Activated T-helper 2 cell treated with anti-CD3 and anti-CD28 coated beads, Interferon-gamma antibody, Interleukin-2, Interleukin-4, amounts not matched to agents 10 μg/mL and 5 μg/mL and 100 μg/mL, durations not matched to agents 14 hours and 24 hours and 36 hours (primary cell): ENCODE measurements at places on chromosomes 3 and 15. TPM values are rescaled to one million over a fixed set of nuclear protein-coding genes. Genes with fewer than 3 reads are reported as not detected.

Gene SLC51A
- not detected in 2 replicates for total RNA-seq

Gene TIMMDC1
- total RNA-seq: 93.6 and 101 TPM in 2 replicates

Gene KLHDC8B
- 2.5 and 2.6 TPM in 2 replicates for total RNA-seq

Gene RBPMS2
- total RNA-seq: 0.09 TPM in 2 replicates

Gene LYZL4
- not detected in 2 replicates for total RNA-seq
